ENCODE measurements at places on chromosomes 3 and 15.

DNA sequence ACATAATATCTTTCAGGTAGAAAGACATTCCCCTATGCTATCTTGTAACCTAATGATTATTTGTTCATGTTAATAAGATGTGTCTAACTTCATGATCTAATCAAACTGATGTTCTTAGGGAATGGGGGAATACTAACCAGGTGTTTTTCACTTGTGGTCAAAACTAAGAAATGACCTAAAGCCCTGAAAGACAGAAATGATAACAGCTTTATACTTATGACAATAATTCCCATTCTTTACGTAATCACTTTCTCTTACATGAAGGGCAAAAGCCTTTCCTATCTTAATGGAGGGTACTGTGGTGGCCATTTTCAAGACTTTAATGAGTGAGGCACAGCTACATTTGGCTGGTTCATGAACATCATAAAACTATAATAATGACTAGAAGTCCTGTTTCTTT, 33.9 kb upstream of the MEIS2 start:
- no peak for DNase-seq

DNA sequence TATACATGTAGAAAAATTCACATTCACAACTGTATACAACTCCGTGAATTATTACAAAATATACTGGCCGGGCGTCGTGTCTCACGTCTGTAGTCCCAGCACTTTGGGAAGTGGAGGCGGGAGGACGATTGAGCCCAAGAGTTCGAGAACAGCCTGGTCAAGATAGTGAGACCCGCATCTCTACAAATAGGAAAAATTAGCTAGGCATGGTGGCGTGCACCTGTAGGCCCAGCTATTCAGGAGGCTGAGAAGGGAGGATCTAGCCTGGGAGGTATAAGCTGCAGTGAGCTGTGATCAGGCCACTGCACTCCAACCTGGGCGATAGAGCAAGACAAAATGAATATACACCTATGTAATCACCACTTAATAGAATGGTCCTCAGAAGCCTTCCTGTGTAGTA, 1.3 kb downstream of the RAD51 start:
- no peak for DNase-seq

DNA sequence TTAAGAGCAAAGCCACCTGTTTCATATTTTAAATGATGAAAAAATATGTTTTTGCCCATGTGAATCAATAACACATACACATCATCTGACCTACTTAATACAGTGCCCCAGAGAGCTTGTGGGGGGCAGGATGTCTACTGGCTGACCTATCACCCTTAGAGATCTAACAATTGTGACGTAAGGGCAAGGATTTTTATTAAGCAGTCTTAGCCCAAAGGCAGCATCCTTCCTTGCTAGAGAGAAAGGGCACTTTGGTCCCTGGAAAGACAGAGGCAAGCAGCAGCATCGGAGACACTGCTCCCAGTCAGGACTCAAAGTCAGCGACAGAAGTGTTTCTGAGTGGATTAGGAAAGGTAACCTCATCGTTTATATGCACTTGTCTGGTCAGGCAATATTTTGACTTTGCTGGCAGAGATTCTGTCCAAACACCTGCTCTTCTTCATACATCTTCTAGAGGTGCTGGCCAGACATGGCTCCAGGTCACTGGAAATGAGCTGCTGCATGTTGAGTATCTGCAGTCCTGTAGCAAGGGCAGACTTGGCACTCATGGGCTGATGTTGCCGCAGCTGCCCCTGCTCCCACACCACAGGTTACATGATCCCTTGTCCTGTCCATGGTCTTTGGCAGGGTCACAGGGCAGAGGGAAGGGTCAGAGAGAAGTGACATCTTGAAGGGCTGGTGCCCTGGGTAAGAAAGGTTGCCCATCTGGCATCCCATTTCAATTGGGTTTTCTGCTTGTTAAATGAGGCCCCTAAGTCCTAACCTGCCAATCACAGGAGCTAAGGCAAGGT, 1.8 kb downstream of the CXCR6 start:
- no peak for DNase-seq

DNA sequence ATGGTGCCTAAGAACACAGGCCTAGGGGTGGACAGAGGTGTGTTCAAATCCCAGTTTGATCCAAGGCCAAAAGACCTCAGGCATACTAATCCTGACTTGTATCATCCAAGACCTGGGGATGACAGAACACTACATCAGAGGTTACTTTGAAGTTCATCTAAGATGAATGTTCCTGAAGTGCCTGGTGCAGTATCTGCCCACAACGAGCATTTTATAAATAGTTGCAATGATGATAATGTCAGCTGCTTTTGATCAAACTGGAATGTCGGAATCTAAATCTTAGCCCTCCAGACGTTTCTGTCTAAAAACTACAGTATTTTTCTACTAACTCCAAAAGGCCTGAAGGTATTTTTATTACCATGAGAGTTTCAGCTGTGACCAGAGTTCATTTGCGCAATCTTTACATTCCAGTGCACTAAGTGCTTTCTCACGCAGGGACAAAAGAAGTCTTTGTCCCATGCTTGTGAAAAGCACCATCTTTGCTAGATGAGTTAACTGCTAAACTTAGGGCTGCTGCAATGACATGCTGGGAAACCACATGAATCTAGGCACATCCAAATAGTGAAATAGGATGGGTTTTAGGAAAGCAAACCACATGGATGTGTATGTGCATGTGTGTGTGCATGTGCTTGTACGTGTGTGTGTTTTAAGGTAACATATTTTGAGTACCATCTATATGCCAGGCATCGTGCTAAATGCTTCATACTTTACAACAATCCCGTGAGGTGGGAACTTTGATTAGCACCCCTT, 18.1 kb downstream of the ANXA2 start:
- no peak for DNase-seq

DNA sequence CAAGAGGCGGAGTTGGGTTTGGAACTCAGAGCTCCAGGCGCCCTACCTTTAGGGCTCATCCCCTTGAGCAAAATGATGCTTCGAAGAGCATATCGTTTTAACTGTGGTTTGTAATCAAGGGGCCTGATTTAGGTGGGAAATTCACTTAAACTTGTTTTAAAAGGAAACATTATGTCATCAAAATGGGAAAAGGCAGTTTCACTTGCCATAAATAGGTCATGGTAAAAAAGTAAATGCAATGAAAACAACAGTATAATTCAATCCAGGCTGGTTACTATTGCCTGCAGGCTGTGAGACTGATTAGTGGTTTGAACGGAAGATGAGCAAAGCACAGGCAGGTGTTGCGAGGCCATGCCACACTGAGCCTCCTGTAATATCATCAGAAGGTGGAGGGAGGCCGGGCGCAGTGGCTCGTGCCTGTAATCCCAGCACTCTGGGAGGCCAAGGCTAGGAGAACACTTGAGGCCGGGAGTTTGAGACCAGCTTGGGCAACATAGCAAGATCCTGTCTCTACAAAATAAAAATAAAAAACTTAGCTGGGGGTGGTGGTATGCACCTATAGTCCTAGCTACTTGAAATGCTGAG, 2.1 kb downstream of the HDAC11 start:
- no peak for DNase-seq

DNA sequence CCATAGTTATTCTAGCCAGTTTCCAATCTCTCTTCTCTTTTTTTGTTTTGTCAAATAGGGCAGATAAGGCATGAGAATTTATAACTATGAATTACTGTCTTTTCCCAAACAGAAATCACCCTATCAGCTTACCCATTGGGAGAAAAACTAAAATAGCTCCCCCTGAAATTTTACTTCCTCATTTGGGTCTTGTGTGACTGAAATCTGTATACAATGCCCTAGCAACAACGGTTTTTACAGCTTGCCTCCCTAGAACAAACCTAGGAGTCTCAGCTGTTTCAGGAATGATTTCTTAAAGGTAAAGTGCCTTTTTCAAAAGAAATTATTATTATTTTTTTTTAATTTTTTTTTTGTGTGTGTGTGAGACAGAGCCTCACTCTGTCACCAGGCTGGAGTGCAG, 56.8 kb downstream of the CD86 start:
- DNase-seq, result no peak

DNA sequence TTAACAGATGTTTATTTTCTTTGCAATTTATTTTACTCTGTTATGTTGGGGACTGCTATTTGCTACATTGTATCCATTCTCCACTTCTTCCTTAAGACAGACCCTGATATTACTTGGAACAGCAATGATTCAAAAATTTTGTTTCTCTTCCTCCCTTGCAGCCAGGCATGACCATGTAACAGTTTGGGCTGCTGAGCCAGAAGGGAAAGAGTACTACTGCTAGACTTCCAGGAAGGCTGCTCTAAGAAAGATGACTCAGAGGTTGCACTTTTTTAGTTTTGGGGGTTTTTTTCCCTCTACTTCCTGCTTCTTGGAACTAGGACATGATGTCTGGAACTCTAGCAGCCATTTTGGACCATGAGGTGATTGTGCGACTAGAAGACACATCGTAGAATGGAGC, 10.3 kb downstream of the PRR20G start:
- no peak for DNase-seq

- DNase-seq, result no peak
Measured at GRCh38 chr15:86062646-86063243, 16.9 kb upstream of the AGBL1 start.

DNA sequence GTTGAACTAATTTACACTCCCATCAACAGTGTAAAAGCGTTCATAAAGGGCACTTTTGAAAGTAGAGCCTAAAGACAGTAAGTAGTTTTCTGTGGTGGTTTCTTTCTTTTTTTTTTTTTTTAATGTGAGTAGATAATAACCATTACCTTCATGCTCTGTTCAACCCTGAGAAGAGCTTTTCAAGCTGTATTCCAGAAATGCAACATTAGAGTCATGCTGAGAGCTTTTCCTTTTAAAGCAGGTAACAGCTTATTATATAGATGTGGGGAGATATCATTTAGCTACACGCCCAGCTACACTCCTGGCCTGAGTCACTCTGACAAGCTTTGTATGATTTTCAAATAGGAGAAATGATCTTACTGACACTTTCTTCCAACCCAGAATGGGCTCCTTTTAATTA, 96.2 kb upstream of the ARHGEF26 start:
- no peak for DNase-seq

DNA sequence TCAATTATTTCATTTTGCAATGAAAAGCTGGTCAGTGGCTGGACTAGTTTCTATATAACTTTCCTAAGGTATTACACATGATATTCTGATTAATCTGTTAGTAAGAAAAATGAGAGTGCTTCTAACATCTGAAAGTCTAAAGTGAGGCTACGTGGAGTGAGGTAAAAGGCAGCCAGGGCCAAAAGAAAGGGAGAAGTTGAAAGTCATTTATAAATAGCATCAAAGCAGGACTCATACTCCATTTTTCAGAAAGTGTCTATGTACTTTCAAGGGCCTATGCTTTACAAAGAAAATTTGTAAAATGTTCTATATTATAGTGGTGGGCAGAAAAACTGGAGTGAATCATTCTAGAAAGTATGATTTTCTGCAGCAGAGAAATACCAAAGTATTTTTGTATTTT, 80.0 kb downstream of the CSNK1G1 start:
- no peak for DNase-seq

GRCh38 chr3:112466020-112466419, 33.3 kb downstream of the BTLA start:
- DNase-seq, result no peak

GRCh38 chr3:123431658-123432324, 17.1 kb downstream of the ADCY5 start:
- DNase-seq, result no peak

GRCh38 chr3:151859905-151860304, 13.5 kb upstream of the SUCNR1 start:
- DNase-seq, result no peak

DNA sequence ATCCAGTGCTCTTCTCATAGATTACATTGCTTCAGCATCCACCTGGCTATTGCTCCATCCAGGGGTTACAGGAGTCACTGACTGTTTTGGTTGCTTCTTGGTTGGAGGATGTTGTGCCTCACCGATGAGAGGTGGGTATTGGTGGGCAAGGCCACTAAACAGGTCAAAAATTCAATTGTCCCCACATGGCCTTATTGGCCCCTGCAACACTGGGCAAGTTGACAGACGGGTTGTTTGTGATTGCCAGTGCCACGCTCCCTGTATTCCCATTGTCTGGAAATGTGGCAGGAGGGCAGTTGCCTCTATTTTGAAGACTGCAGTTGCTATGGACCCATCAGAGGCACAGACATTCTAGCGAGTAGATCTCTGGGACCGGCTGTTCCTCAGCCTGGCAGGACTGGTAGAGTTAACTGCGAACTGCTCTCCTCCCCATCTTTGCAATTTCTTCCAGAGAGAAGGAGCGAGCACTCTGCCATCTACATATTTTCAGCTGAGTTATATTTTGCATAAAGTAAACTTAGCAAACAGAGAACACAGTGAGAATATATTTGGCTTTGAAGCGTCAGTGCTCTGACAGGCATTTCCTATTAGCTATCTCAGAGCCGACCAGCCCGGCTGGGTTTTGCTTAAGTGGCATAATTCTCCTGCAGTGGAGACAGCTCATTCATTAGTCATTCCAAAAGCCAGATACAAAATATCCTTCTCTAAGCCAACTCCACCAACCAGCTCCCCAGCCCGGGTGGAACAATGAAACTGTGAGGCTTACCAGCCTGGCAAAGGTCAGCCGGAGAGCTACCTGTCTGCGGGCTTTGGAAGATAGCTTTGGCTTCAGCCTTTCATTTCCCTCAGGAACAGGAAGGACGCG, 26.0 kb upstream of the MAGEF1 start:
- peak; percentile 2 for DNase-seq

DNA sequence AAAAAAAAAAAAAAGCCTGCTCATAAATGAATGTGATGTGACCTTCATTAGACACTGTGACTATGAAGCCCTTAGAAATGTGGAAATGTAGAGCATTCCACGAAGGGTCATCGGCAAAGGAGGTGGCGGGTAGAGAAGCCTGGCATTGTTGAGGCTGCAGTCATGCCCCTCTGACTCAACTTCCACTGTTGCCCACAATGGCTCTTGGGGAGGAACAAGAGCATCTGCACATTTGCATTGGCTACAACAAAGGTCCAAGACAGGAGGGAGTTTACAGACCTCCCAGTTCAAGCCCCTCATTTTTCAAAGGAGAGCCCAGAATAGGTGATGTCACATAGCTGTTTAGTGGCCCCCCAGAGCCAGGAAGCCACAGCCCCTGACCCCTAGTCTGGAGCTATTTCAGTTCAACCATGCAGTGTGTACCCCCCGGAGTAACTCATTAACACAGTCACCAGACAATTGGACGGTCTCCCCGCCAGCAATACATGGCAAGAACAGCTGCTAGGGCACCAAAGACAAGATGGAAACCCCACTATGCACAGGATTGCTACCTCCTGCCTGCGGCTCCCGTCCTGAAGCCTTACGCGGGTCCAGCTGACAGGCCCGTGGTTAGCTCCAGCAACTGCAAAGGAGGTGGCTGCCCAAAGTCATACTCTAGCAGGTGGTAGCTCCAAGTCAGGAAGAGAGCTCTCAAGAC, 56.2 kb downstream of the SH3BP5 start:
- no peak for DNase-seq

- no peak for DNase-seq
Measured at GRCh38 chr3:186380622-186381380, 18.8 kb upstream of the DGKG start.

DNA sequence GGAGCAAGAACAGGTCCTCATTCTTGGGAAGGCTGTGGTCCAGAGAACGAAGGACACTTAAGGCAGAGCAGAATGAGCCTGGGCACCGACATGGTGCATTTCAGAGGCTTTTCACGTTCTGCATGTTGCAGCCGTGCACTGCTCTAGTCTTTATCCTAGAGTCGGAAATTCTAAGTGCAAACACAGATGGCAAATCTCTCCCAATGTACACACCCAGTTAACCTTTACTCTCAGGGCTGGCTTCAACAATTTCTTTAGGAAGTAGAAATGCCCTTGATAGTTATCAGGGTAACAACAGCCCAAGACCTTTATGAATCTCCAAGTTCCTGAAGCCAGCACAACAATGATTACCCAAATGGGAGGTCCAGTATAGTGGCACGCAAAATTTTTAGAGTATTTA, 39.1 kb upstream of the LRTM1 start:
- no peak for DNase-seq

- no peak for DNase-seq
Measured at GRCh38 chr15:58201516-58201915, 63.3 kb downstream of the AQP9 start.

GRCh38 chr3:129586746-129587430, 19.6 kb downstream of the PLXND1 start:
- no peak for DNase-seq

Data from ovary (tissue), 10 donors.